ENCODE measurements at places on chromosomes 4 and X.
A peak's percentile ranks its signal among the peaks of the same experiment; 100 is the strongest.

- peak; percentile 54 for DNase-seq
Measured at GRCh38 chrX:149871940-149872339, 9.0 kb upstream of the MAGEA8 start.

GRCh38 chrX:154873329-154873728, 12.8 kb upstream of the F8A1 start:
- DNase-seq, result no peak

DNA sequence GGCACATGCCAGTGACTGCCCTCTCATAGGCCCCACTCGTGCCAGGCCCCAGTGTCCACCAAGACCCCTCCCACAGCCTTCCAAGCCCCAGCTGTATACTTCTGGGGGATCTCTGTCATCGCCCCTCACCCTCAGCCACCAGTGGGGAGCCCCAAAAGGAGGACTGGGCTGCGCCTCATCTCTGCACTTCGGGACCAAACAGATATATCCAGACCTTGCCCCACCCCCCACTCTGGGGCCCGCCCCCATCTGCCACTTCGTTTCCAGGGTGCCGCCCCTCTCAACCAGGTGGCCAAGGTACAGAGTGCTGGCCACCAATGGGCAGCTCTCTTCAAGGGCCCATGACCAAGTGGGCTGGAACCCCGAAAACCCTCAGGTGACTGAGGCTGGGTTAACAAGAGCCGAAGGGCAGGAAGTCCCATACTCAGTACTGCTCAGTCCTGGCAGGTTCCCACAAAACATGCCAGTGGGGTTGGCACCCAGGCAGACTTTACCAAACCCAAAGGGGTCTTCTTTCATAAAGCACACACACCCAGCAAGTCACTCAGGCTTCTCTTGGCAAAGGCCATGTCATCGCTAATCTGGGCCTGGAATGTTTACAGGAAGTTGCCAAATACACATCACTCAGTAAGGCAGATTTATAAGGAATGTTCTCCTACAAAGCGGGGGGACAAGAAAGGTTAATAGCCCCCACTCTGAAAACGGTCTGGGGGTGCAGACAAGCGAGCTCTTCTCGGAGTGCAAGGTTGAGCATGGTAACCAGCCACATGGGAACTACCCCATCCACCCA, 4.4 kb downstream of the ZFYVE28 start:
- DNase-seq, result no peak

DNA sequence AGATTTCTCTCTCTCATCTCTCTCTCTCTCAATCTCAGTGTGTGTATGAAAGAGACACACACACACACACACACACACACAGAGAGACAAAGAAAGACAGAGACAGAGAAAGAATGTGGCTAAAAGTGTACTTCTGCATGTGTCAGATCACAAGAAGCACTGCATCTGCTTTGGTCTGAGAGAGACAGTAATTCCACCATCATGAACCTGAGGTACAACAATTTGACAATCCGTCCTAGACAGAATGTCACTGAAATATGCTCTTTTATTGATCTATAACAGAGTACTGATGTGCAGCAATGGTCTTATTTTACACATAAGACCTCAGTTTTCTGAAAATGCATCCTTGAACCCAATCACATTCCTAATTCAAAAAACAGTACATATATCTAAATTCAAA, 576.2 kb upstream of the SMIM31 start:
- DNase-seq, result no peak

DNA sequence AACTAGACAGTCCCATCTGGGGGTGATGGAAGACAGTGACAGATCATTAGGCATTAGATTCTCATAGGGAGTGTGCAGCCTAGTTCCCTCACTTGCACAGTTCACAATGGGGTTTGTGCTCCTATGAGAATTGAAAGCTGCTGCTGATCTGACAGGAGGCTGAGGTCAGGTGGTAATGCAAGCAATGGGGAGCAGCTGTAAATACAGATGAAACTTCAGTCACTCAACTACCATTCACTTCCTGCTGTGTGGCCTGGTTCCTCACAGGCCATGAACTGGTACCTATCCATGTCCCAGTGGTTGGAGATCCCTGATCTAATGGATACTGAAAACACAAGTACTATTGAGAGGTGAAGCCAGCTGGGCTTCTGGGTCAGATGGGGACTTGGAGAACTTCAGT, 72.5 kb downstream of the AGTR2 start:
- no peak for DNase-seq

DNA sequence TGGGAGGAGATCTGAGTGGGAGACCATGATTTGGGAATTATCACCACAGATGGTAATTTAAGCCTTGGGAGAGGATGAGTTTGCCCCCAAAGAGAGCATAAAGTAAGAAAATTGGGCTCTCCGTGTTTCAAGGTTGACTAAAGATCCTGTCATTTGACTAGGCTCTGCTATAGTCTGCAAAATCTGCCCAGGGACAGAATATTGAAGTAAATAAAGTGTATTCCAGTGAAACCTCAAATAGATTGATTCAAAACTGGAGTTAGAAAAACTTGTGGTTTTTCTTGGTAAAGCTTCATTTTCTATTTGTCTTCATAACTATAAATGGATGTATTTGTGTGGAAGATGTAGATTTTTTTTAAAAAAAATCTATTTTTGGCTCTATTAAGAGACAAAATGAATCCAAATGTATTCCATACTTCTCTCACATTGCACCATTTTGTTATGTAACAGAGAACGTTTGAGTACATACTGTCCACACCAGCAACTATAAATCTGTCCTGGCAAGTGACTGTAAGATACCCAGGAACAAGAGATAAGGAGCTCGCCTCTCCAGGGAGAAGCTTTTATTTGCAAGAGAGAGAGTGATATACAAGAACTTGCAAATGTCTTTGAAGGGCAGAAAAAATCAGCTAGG, 170.2 kb downstream of the CBR4 start:
- DNase-seq, result no peak

DNA sequence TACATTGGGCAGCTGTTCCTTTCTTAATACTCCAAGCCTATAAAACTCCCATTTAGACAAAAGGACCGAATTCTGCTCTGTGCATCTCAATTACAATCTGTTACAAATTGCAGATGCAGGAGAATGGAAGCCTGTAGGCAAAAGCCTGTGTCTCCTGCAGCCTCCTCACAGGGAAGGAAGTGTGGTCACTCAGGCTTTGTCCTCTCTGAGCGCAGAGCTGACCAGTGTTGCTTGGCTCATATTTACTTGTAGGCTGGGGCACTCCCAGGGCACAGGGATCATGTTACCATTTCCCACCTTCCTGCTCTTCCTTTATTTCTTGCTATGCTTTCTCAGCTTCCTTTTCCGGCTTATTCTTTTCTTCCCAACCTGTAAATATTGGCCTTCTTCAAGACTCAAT, 15.7 kb downstream of the SUPT20HL2 start:
- no peak for DNase-seq

- no peak for DNase-seq
Measured at GRCh38 chrX:5708251-5708650, 520.4 kb downstream of the NLGN4X start.

DNA sequence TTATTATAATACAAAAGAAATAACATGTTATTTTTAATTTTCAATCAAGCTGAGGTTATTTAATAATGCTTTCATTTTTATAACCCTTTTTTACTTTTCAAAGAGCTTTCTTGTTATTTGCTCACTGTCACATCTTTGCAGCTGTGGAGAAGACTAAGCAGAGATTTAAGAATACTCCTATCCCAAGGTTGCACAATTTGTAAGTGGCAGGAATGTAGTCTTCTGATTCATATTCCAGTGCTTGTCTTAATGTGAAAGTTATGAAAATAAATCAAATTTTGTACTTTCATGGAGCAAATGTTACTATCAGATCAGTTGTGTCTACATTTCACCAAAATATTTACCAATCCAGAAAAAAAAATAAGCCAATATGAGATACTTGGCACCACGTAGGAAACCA, 86.6 kb downstream of the DDIT4L start:
- no peak for DNase-seq

- DNase-seq, result no peak
Measured at GRCh38 chr4:185825737-185826136, 13.7 kb upstream of the SORBS2 start.

DNA sequence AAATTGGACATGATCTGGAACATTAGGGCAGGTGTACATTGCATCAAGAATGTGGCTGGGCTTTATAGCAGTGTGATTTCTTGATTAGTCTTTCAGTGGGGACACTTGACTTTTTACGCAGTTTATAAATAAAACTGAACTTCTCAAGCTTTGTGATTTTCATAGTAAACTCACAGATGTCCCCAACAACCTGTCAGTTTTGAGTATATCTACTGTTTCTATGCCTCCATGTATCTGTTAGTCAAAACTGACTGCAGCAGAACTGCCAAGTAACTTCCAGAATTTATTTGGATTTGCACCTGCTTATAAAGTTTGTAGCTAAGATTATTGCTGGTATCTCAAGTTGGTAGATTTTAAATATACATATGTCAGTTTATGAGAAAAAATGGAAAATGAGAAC, 20.0 kb downstream of the PTTG2 start:
- no peak for DNase-seq

DNA sequence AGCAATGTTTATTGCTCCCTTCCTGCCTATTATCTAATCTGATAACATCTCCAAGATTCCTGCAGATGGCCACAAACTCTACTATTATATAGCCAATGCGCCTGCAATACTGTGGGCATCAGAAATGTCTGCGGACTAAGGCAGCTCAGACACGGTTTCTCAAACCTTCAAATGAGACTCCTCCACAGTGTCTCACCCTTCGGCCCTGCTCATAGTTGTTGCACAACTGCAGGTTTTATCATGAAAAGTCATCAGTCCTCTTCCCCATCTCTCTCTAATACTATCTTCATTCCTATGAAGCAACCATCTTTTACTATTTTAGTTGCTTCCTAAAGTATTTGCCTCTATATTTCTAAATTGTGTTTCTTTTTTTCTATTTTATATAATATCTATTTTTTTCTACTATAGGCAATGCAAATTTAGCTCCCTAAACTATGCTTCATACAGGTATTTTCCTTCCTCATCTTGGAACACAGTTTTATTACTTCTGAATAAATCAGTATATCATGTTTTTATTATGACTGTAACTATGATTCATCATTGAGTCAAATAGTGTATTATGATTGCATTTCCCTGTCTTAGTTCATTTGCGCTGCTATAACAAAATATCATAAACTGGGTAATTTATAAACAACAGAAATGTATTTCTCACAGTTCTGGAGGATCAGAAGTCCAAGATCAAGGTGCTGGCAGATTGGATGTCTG, 129.7 kb upstream of the EDNRA start:
- DNase-seq, result no peak

GRCh38 chr4:108118505-108118904, 50.2 kb downstream of the LEF1 start:
- no peak for DNase-seq

GRCh38 chr4:87196927-87197326, 23.5 kb downstream of the KLHL8 start:
- no peak for DNase-seq

GRCh38 chrX:97397371-97397770, 513.7 kb downstream of the RPA4 start:
- no peak for DNase-seq

- peak; percentile 53 for DNase-seq
Measured at GRCh38 chr4:4339504-4340085, 47.3 kb upstream of the NSG1 start.

GRCh38 chr4:57333684-57334083, 223.5 kb upstream of the IGFBP7 start:
- no peak for DNase-seq

DNA sequence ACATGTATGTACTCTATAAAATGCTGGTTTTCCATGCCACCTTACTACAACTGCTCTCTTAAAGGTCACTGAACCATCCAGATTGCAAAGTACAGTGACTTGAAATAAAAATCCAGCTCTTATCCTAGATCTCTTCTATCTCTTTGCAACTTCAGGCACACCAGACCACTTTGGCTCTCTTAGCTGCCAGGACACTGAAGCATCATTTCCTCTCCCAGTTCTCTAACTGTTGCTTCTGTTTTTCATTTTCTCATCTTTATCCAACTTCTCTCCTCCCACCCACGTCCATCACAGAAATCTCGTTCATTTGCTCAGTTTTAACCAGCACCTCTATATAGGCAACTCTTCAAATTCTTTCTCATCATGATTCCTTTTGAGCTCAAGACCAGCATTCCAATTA, 74.3 kb downstream of the METTL14 start:
- DNase-seq, result no peak

DNA sequence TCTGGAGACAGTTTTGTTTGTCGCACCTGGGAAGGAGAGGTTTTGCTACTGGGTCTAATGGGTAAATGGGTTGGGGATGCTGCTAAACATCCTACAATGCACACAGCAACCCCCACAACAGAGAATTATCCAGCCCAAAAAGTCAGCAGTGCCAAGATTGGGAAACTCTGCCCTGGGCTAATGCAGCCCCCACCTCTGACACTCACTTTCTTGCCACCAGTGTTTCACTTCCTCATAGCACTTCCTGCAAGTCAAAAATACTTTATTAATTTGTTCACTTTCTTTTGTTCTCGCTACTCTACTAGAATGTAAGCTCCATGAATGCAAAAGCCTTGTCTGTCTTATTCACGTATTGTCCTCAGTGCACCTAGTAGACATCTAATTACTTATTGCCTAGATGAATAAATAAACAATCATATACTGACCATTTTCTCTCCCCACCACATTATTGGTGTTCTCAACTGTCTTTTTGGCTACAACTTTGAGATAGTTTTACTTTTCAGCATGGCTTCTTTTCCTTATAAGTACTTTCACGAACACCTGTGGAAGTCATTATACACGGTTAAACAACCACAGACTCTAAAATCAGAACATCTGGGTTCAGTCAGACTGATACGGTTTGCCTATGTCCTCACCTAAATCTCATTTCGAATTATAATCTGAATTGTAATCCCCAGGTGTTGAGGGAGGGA, 82.0 kb upstream of the PITX2 start:
- no peak for DNase-seq

DNA sequence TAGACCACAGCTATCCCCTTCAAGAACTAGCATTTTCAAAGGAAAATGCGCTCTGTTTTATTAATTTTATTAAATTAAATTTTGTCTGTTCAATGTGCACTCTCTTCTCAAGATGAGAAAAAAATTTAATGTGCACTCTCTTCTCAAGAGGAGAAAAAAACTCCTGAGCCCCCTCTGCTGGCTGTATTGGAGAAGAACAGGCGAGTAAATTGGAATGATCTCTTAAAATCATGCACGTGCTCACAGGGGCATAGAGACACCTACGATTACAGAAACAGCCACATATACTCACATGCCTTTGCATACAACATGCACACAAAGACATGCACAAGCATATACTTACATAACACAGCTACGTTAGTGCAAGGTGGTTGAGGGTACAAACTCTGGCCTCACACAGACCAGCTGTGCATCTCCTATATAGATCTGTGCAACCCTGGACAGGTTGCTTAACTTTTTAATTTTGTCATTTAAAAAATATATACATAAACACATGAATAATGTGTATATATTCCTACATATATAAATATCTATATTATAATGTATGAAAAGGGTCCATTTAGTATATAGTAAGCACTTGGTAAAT, 176.2 kb upstream of the CXorf66 start:
- no peak for DNase-seq

- no peak for DNase-seq
Measured at GRCh38 chr4:147853706-147854105, 121.8 kb downstream of the ARHGAP10 start.

- DNase-seq, result no peak
Measured at GRCh38 chr4:77196866-77197265, 39.9 kb downstream of the CCNG2 start.

GRCh38 chr4:147839663-147840062, 107.8 kb downstream of the ARHGAP10 start:
- no peak for DNase-seq

Measured in NCI-H526 (cell line).